AG09319 (cell line): ENCODE measurements at places on chromosomes 7 and 10.

GRCh38 chr7:23531050-23531793 is 559 bp downstream of the TRA2A start:
- DNase-seq: no peak

DNA sequence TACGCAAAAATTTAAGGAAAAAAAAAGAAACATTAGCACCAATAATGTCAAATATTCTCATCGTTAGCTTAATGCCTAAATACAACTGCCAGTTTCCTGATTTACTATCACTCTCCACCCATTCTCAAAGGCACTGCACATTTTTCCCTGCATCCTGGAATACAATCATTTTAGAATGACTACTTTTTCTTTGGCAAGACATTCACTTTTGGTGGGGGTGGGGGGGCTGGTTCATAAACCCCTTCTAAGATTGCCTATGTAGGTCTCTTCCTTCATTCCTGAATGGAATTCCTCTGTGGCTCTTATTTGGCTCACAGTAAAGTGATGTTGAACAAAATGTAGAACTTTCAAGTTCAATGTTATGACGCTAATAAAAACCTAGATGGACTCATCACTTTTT is 74.3 kb downstream of the RNLS start:
- no peak for DNase-seq

GRCh38 chr10:488933-489215 is 200.6 kb downstream of the DIP2C start:
- DNase-seq: no peak

- DNase-seq: no peak
These were observed 28.9 kb downstream of the MAT1A start for GRCh38 chr10:80260295-80261243.

DNA sequence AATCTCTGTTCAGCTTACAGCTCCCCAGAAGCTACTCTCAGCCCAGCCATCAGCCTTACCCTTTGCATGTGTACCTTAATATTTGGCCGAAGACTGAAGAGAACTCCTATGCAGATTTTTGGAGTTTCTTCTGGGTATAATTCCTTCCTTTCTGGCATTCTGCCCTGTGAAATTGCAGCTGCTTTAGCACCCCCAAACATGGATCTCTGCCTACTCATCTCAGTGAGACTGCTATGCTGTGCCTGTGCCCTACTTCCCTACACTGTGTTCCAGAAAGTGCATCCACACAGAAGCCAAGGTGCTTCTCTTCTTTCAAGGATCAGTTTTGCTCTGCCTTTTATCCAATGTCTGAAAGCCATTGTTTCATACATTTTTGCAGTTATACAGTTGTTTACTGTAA is 81.6 kb downstream of the NPY start:
- no peak for DNase-seq

- DNase-seq: no peak
These were observed 157.9 kb upstream of the GRM3 start for GRCh38 chr7:86485827-86486226.

GRCh38 chr10:116134322-116134721 is 138.7 kb downstream of the GFRA1 start:
- no peak for DNase-seq

- DNase-seq: no peak
These were observed 133.3 kb upstream of the LAMB4 start for GRCh38 chr7:108263425-108263824.

DNA sequence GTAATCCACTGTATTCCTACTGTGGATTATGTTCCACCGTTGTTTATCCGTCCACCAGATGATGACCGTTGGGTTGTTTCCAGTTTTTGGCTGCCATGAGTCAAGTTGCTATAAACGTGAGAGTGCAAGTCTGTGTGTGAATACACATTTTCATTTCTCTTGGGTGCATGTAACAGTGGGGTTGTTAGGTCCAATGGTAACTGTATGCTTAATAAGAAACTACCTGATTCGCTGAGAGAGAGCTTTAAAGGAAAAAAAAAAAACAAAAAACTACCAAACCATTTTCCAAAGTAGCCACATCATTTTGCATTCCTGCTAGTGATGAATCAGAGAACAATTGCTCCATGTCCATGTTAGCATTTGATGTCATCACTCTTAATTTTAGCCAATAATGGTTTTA is 15.9 kb downstream of the UBN2 start:
- no peak for DNase-seq

DNA sequence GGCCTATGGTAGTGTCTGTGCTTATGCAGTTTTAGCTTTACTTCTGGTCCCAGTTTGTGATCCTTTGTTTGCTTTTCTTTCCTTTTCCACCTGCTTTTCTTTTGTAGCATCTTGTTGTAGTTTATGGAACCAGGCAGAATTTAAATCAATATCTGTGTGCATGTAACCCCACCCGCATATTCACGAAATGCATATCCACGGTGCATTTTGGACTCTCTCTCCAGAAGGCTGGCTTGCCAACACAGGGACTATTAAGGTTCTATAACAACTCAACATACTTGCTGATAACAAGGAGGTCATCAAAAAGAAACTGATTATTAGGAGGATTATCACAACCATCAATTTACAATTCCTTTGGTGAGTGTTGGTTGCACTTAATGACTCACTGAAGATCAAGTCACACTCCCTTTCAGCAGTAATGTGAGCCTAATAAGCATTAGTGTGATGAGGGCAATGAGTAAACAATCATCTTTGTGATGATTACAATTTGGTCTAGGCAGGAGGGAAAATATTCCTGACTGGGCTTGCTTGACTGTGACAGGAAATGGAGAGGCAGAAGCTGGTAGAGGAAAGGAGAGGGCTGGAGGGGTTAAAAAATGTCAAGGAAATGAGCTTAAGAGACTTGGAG is 378.6 kb downstream of the REEP3 start:
- DNase-seq: no peak

GRCh38 chr7:30925913-30926312 is 14.3 kb downstream of the AQP1 start:
- no peak for DNase-seq

GRCh38 chr7:143979998-143980397 is 20.1 kb upstream of the OR6B1 start:
- no peak for DNase-seq

- DNase-seq: no peak
These were observed 13.5 kb upstream of the RABGEF1 start for GRCh38 chr7:66727058-66727457.

- no peak for DNase-seq
These were observed 151.6 kb upstream of the UNC5B start for GRCh38 chr10:71060476-71061426.

DNA sequence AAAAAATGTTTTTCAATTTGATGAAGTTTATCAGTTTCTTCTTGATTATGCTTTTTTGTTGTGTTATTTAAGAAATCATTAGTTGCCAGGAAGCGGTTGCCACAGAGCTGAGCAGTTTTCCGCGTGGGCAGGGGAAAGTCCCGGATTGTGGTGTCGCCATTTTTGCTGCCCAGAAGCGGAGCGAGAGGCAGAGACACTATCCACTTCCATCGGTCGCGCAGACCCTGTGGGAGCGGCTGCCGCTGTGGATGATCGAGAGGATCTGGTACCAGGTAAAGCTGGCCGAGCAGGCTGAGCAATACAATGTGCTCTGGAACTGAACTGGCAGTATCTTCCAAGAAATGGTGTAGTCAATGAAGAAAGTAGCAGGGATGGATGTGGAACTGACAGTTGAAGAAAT is 119.8 kb downstream of the ZNF736 start:
- DNase-seq: no peak

DNA sequence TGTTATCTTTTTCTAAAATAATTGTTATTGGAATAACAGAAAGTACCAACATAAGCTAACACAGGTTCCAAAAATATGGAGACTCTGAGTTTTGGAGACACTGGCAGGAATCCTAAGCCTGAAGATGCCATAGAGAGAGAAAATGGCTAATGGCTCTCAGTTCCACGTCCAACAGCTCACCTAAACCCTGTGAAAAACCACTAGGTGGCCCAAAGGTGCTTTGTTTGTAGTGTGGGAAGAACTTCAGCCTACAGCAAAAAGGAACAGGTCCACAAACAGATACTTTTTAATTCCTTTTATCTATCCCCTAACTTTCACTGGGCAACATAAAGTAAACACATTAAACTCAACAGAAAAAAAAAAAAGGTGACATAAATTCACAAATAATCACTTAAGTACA is 272.3 kb downstream of the SEMA3D start:
- no peak for DNase-seq

DNA sequence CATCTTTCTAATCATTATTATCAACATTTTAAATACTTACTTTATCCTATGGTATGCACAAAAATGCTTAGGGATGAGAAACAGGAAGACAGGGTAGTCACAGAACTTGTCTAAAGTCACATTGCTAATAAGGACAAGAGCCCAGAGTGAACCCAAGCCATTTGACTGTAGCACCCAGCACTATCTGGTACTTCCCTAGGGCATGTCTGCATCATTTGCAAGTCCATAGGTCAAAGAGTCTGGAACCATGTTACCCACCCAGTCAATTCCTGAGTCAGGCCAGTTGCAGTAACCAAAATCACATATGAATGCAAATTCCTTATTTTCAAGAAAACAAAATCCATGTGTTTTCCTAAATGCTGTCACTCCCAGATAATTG is 19.1 kb downstream of the ASAH2 start:
- no peak for DNase-seq

- DNase-seq: no peak
These were observed 94.2 kb downstream of the CD36 start for GRCh38 chr7:80732630-80733029.

DNA sequence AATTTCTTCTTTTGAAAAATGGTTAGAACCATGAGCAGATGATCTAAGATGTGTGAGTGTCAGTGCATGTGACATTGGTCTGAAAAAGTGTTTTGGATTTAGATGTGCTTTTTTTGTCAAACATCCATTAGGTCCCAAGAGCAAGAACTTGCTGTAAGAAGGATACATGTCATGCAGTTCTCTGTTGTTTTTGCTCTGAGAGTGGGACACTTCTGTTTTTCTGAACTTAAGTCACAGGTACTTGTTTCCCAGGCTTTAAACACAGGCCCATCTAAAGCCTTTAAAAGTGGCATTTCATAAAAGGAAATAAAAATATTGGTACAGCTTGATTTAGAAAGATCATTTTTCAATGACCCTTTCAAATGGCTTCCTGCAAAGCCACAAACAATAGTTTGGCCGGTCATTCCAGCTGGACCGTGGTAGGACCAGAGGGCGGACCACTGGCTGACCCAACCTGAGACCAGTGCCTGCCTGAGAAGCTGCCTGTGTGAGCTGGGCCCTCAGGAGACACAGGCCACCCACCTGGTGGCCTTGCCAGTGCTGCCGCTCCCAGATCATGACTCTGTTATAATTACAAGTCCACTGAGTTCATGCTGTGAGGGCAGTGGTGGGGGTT is 92.7 kb downstream of the EEPD1 start:
- no peak for DNase-seq

DNA sequence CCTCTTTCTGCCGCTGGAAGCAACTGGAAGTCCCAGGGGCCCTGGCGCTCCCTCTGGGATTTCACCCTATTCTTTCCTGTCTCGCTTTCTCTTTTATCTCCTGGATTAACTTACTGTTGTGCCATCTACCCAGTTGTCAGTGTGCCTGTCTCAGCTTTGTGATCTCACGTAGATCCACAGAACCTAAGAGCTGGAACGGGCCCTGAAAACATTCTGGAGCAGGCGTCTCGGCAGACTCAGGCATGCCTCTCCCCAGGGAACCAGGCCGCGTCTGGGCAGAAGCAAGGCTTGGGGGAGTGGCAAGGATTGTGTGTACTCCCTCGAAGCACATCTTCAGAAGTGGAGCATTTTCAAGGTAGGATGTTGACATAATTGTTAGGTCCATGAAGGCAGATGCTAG is 87.2 kb downstream of the KCNMA1 start:
- no peak for DNase-seq

- DNase-seq: no peak
These were observed 207.9 kb downstream of the GRM3 start for GRCh38 chr7:86851566-86851965.

GRCh38 chr7:111210996-111211395 is 120.1 kb downstream of the LRRN3 start:
- DNase-seq: no peak

- peak; percentile 64 for DNase-seq
These were observed 67.7 kb downstream of the COL13A1 start for GRCh38 chr10:69869291-69869961.

DNA sequence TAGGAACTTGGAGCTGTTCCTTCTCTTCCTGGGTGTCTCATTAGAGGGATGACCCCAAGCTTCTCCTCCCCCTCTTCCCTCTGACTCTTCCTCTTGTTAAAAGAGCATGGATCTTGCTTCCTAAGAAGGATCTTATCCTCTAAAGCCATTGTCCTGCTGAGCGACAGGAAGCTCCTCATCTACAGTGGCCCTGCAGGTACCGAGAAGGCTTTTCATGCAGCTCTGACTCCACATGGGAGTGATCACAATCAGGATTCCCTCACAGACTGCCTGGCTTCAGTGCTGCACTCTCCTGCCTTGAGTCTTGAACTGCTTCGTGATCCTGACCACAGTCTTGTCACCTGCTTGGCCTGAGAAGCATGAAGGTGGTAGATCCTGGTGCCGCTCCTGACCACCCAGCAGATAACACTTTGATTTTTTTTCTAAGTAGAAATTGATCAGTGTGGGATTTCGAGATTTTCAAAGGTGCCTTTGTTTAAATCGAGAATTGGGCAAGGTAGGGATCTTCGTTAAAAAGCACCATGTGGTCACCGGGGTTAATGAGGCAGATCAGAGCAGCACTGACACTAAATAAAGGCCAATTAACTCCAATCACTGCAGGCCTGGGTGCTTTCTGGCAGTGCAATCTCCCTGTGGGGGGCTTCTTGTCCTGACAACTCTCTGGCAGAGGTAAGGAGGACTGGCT is 376.4 kb downstream of the NRG3 start:
- DNase-seq: no peak

GRCh38 chr10:84429926-84430520 is 101.6 kb downstream of the CCSER2 start:
- DNase-seq: no peak

DNA sequence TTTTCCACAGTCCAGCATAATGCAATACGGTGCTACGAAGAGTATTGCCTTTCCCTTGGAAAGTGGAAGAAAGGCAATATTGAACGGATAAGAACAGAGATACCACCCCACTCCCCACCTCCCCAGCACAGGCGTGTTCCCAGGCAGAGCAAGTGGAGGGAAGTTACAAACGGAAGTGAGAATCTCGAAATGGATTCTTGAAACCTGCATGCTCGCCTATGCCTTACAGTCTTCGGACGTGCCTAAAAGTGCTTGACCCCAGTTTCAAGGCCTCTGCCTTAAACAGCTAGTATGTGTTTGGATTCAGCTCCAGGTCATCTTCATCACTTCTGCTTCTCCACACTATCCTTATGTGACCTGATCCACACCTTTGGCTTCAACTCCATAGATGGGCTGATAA is 35.0 kb upstream of the USP6NL start:
- no peak for DNase-seq

DNA sequence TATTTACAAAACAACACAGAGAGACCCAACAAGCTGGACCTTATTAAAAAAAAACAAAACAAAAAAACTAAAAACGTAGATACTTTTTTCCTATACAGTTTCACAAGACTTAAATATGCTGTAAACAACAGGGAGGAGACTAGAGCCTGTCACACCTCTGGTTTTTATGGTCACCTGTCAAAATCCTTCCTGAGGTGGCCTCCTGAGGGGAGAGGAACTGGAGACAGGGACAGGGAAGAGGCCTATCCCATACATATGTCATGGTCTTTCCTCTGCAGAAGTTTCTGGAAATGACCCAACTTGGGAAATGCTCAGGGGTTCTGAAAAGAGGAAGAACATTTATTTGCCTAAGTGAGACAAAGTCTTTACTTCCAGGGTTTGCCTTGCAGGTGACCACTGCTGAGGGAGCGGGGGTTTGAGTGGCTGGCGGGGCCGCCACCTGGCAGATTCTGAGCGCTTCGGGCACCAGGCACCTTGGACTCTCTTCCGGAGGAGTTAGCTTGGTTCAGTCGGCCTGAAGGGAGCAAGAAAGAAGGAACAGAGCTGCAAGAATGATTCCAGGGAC is 18.3 kb downstream of the CPA1 start:
- DNase-seq: no peak
